ENCODE measurements at places on chromosomes 4 and X.

- peak; percentile 85 for DNase-seq
Measured at GRCh38 chr4:107018344-107018735, 17.8 kb downstream of the DKK2 start.

- DNase-seq: no peak
Measured at GRCh38 chr4:145625677-145626622, 6.8 kb downstream of the MMAA start.

DNA sequence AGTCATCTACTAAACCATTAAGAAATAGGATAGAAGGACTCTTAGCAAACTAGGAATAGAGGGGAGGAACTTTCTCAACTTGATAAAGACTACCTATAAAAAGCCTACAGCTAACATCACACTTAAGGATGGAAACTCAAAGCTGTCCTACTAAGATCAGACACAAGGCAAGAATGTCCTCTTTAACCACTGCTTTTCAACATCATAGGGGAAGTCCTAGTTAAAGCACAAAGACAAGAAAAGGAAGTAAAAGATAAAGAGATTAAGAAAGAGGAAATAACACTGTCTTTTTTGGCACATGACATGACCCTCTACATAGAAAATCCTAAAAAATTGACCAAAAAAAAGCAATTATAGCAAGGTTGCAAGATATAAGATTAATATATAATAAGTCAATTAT, 136.6 kb downstream of the FBXW7 start:
- no peak for DNase-seq

GRCh38 chrX:30781711-30782444, 107.2 kb downstream of the TAB3 start:
- no peak for DNase-seq

DNA sequence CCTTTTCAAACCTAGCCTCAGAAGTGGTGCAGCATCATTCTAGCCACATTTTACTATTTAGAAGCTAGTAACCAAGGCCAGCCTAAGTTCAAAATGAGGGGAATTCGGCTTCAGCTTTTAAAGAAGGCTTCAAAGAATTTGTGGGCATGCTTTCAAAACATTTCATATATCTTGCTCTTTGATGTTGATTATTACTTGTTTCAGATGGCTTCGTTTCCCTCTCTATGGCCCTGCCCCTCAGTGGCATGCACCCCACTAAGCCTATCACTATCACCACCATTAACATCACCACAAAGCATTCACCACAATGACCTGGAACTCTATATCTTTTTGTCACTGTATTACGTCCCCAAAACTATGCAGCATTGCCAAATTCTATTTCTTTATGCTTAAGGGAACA, 51.2 kb upstream of the FAM47B start:
- DNase-seq: no peak
